ENCODE measurements at places on chromosomes 11 and 22.

- DNase-seq, result no peak
Measured at GRCh38 chr11:68352591-68352990, 40.2 kb downstream of the LRP5 start.

DNA sequence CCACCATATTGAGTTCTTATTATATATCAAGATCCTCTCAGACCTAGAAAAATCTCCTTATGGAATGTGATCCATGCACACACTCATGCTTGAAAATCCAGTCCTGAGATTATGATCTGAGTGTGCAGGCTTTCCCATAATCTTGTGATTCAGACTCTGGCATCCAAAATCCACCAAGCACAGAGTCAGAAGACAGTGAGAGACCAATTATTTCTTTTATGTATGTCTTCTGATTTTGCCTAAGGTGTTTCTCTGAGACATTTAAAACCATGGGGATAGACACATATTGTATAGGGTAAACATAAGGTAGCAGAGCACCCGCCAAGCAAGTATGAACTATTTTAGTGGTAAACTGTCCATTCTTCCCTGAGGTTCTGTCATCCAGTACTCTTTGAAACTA is 52.0 kb upstream of the MMP13 start:
- DNase-seq, result no peak

GRCh38 chr22:46105494-46106278 is 44.6 kb upstream of the PPARA start:
- DNase-seq, result peak; percentile 88

DNA sequence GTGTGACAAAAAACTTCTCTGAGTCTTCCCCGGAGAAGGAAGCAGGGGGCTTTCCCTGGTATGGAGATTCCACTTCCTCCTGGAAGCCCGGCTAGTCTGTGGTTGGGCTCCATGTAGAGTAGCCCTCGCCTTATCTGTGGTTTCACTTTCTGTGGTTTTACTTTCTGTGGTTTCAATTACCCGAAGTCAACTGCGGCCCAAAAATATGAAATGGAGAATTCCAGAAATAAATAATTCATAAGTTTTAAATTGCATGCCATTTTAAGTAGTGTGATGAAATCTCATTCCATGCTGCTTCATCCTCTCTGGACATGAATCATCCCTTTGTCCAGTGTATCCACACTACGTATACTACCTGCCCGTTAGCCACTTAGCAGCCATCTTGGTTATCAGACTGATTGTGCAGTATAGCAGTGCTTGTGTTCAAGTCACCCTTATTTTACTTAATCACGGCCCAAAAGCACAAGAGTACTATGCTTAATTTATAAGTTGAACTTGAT is 275.0 kb upstream of the SESN3 start:
- peak; percentile 13 for DNase-seq

DNA sequence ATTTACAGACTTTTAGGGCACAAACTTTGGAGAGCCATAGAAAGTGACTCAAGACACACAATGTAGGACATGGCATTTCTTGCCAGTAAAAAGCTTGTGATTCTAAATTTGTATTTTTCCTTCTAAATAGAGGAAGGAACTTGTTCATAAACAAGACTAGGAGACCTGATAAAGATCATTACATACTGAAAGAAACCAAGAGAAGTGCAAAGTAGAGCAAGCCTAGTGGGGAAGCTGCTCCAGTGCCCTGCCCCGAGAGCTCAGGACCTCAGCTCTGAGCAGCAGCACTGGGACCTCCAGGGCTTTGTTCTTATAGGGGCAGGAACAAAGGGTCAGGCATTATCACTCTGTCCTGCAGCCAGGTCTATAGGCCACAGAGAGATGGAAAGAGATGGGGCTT is 7.2 kb downstream of the IRAG1 start:
- DNase-seq, result no peak

DNA sequence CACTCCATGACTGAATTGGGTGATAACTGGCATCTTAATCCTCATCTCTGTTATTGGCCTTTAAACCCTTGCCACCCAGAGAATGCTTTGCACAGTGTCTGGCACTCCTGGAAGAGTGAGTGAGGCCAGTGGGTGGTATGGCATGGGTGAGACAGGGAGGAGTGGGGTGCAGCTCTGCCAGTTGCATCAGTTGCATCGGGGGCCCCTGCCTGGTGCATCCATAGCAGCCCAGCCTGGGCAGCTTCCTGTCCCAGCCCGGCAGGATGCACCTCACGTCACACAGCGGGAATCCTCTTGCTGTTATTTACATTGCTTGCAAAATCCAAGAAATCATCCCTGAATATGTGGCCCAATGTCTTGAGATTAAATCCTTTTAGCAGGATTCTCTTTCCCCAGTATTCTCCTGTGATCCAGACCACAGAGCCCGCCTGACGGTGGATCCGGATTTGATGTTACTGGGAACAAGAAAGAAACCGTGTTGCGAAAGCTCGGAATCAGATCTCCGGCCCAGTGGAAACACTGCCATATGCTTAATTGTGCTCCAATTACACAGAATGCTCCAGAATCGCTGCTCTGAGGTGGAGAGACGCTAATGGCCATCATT is 37.6 kb upstream of the MN1 start:
- no peak for DNase-seq

- DNase-seq, result peak; percentile 44
Measured at GRCh38 chr11:61601512-61601911, 20.6 kb upstream of the SYT7 start.

- peak; percentile 51 for DNase-seq
Measured at GRCh38 chr11:2298795-2299761, 2.6 kb downstream of the C11orf21 start.

- no peak for DNase-seq
Measured at GRCh38 chr11:1730059-1730629, 20.3 kb downstream of the IFITM10 start.

- peak; percentile 24 for DNase-seq
Measured at GRCh38 chr11:102831489-102832440, 11.6 kb downstream of the MMP3 start.
